A549 treated with AZD2906 at 1 μM for 4 hours (cell line): ENCODE measurements at places on chromosomes 7 and 10. TPM values are rescaled to one million over a fixed set of nuclear protein-coding genes. Genes with fewer than 3 reads are reported as not detected.

The GDF2 gene
- total RNA-seq, result not detected in 5 replicates

The CABCOCO1 gene
- 0.16 to 0.50 TPM (median 0.41 TPM) in 5 replicates for total RNA-seq

The ANKRD7 gene
- 0.05 to 0.21 TPM (median 0.13 TPM) in 4 of 5 replicates, not detected in the other for total RNA-seq

The SFRP4 gene
- total RNA-seq, result 3.1 to 4.3 TPM (median 3.6 TPM) in 5 replicates

The OPN1SW gene
- not detected in 5 replicates for total RNA-seq

The ACSM6 gene
- total RNA-seq, result not detected in 5 replicates

The IDI2 gene
- total RNA-seq, result 0.05 to 0.10 TPM (median 0.09 TPM) in 3 of 5 replicates, not detected in the others

The TRPV5 gene
- total RNA-seq, result not detected in 5 replicates

The ASIC3 gene
- total RNA-seq, result 5.1 to 9.9 TPM (median 8.9 TPM) in 5 replicates

The SPDYE8 gene
- not detected in 5 replicates for total RNA-seq

The LRRN3 gene
- not detected in 5 replicates for total RNA-seq

The ADCK2 gene
- 18.2 to 21.3 TPM (median 20.4 TPM) in 5 replicates for total RNA-seq

The TRIM50 gene
- not detected in 5 replicates for total RNA-seq

The TMEM72 gene
- not detected in 5 replicates for total RNA-seq

The SLC13A4 gene
- total RNA-seq, result not detected in 5 replicates

The TMEM225B gene
- 0.79 to 1.2 TPM (median 1.0 TPM) in 5 replicates for total RNA-seq

The CHST12 gene
- 7.5 to 15.6 TPM (median 12.3 TPM) in 5 replicates for total RNA-seq

The PNLIPRP3 gene
- 0.03 to 0.07 TPM (median 0.04 TPM) in 5 replicates for total RNA-seq
